Fibroblast of skin of left biceps (primary cell): ENCODE measurements at places on chromosomes 6 and 20.

GRCh38 chr20:22353586-22353985, 230.8 kb downstream of the FOXA2 start:
- no peak for DNase-seq

DNA sequence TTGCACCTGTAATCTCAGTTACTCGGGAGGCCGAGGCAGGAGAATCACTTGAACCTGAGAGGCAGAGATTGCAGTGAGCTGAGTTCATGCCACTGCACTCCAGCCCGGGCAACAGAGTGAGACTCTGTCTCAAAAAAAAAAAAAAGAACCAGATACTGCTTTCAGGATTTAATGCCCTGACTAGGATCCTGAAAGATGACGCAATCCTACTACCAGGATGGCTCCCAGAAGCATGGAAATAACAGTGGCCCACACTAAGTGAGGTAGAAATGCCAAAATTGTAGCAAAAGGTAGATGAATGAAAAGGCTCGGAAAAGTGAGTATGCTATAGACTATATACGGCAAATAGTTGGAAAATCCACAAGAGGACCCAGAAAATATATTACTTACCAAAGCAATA, 23.8 kb upstream of the KHDC1 start:
- no peak for DNase-seq

- no peak for DNase-seq
These were observed 53.0 kb downstream of the HDGFL1 start for GRCh38 chr6:22622351-22622750.

DNA sequence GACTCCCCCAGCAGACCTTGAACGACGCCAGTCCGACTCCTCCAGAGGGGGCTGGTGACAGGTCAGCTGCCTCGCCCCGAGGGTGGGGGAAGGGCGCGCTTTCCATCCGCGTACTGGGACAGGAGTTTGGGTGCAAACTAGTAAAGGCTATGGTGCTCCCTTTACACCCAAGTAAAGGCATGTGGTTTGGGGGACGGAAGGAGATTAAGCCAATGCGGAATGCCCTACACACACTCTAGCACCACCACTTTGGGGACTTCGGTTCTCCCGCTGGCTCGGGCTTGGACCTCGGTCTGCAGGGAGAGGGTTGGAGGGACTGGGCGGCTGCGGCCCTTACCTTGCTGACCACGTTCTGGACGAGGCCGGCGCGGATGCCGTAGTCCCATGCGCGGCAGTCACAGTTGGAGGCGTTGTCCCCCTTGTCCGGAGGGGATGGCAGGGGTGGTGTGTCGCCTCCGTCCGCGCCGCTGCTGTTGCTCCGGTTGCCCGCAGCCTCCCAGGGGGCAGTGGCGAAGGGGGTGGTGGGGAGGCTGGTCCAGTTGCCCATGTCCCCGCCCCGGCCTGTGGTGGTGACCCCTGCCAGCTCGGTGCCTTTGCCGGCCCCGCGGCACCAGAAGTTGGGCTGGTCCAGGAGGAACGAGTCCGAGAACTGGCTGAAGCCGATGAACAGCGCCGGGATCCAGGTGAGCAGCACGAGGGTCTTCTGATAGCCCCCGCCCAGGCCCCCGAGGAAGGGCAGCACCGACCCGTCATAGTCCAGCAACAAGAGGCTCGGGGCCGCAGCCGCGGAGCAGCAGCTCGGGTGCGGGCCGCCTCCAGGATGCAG, 1.1 kb downstream of the SLC22A23 start:
- DNase-seq, result no peak

GRCh38 chr6:32689531-32690501, 23.4 kb upstream of the HLA-DQB1 start:
- no peak for DNase-seq

GRCh38 chr20:46101957-46102356, 12.2 kb upstream of the NCOA5 start:
- DNase-seq, result no peak

GRCh38 chr6:141550471-141550870, 582.3 kb upstream of the GJE1 start:
- DNase-seq, result no peak
